ENCODE measurements at places on chromosomes 4 and X.
A peak's percentile ranks its signal among the peaks of the same experiment; 100 is the strongest.

DNA sequence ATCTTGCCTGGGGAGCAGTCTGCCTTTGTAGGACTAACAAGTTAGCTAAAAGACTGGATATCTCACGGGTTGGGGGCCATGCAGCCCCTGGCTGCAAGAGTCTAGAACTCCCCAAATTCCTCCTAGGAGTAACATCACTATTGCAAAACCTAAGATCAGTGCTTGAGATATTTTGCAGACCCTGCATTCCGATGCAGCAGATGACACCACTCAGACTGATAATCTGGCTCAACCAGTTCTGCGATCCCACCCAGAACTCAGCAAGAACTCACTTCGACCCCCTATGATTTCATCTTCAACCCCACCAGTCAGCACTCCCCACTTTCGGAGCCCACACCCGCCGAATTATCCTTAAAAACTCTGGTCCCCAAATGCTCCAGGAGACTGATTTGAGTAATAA, 834.0 kb downstream of the C4orf33 start:
- no peak for ATAC-seq

DNA sequence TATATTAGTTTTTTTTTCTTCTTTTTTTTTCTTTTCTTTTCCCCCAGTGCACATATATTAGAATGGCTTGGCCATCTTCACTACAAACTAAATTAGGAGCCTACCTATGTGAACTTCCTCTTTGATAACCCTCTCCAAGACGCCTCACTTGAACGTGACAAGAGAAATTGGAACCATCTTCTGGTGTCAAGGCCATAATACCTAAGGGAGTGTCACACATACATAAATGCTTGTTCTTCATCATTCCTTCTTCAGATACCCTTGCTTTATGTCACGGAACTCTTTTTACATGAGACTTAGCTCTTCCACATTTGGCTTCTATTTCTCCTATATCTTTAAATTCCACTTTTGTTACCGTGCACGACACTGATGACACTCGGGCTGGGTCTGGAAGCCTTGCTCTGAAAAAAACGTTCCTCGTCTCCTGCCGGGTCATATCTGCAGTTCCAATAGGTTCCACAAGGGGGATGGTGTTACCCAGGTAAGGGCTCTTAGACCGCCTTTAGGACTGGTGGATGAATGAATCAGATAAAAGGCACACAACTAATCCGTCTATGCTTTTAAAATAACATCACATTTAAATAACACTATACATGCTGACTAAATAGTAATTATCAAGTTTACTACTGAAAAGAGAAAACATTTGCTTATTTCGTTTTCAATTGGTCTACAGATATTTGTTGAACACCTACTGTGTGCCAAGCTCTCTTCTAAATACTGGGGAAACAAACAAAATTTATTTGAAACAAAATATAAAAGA, 19.9 kb downstream of the DGAT2L6 start:
- peak; percentile 65 for ATAC-seq

DNA sequence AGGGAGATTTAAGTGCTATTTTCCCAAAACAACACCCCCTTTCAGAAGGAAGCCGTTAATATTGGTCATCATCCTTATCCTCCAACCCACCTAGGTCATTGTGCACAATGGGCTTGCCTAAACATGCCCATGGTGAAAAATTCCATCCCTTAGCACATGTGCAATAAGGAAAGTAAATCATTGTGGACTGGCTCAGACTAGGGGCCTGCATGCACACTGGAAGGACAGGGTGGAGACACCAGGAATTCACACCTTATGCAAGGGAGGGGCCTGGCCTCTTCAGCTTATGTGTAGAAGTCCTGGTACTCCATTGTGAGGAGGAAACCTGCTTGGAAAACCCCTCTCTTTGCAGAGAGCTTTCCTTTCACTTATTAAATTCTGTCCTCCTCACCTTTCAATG, 311.4 kb upstream of the NDST4 start:
- no peak for ATAC-seq

DNA sequence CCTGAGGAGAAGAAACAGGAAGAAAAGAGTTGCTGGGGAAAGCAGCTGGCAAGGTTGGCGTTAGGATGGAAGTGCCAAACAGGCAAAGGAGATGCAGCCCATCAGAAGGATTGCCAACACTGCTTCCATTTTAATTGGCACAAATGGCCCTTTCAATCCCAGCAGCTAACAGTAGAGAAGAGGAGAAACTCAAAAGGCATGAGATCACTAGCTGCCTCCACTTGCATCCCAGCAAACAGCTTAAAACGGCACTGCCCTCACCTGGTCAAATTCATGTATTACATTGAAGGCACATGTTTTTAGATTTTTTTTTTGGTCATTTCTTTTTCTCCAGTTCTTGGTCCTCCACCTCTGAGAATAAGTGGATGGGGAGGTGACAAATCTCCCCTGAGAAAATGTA, 14.9 kb upstream of the LOC101059915 start:
- ATAC-seq, result peak; percentile 55

DNA sequence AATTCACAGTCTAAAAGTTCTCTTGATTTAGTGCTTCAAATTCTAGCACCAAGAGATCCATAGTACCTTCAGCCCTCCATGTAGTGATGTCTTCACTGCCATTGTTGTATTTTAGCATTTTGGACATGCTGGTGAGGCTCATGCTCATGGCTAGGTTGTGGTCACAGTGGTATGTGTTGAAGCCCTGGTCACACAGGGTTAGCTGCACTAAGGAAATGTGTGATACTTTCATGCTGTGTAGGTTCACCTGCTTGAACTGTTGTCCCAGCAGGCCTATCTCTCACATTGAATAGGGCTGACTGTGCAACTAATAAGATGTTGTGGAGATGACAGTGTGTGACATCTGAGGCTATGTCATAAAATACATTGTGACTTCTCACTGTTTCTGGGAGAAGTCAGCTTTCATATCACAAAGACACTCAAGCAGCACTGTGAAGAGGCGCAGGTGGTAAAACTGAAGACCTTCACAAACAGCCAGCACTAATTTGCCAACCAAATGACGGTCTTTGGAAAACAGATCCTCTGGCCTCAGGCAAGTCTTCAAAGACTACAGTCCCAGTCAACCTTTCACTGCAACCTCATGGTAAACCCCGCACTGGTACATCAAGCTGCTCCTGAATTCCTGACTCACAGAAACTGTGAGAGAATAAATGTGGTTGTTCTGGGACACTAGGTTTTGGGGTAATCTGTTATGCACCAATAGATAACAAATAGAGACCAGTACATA, 17.4 kb upstream of the ADH4 start:
- no peak for ATAC-seq

DNA sequence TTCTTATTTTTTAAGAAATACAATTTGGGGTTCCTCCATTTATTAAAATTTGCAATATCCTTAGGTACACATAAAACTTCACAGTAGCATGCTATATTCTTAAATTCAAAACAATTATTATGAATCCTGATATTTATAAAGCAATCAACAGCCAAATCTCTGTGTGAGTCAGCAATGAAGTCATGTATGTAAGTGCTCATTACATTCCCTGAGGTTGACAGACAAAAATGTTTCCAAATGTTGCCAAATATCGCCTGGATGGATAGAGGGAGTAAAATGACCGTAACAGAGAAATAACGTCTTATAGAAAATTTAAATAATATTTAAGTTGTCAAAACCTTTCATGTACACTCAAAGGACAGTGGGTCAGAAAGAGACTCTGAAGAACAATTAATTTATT, 220.0 kb downstream of the PCDH18 start:
- no peak for ATAC-seq

- ATAC-seq, result peak; percentile 71
These were observed 41.2 kb downstream of the LONRF3 start for GRCh38 chrX:119015407-119016237.

DNA sequence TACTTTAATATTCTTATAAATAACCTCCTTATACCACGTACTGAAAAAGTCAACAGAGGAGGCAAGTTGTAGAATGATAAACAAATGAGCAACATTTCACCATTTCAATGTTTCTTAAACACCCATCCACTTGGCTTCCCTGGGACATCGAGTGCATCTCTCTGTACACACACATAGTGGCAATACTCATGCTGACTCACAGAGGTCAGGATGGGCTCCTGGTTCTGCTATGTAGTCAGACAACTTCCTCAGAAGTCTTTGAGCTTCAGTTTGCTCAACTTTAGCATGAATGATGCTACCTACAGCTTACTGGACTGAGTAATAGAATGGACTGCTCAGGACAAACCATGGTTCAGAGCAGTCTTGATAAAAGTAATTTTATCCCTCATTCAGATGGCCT, 56.9 kb downstream of the MAD2L1 start:
- no peak for ATAC-seq

- ATAC-seq, result peak; percentile 3
These were observed 361 bp downstream of the TMEM128 start for GRCh38 chr4:4247696-4248028.

- no peak for ATAC-seq
These were observed 38.3 kb downstream of the SYTL5 start for GRCh38 chrX:38044701-38045100.

DNA sequence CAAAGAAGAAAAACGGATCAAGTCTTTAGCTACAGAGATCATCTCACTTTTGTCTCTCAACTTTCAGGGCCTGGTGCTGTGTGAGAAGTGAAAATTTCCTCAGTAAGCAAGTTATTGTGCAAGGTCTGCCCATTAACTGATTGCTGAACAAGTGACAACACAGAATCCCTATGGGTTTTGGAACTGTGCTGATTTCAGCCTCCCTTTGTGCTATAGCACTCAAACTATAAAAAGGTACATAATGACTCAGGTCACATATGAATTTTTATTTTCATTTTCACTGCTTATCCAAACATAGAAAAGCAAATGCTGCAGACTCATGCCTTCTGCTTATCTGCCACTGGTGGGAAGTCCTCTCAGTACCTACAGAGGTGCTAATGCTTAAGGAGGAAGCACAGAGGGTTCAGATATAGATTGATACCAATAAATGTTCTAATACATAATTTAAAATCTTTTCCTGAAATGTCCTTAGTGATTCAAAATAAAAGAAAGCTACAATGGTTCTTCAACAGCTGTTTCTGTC, 576.2 kb upstream of the CT83 start:
- no peak for ATAC-seq

- no peak for ATAC-seq
These were observed 3.7 kb downstream of the FGD1 start for GRCh38 chrX:54492340-54492739.
